GOT3 (cell line): ENCODE measurements at places on chromosomes 3 and 15.

GRCh38 chr3:144051211-144051610 is 79.6 kb downstream of the DIPK2A start:
- no peak for DNase-seq

- DNase-seq, result no peak
These were observed 35.9 kb downstream of the CFAP91 start for GRCh38 chr3:119738741-119739140.

- no peak for DNase-seq
These were observed 267 bp upstream of the CFAP92 start for GRCh38 chr3:128994173-128994512.

DNA sequence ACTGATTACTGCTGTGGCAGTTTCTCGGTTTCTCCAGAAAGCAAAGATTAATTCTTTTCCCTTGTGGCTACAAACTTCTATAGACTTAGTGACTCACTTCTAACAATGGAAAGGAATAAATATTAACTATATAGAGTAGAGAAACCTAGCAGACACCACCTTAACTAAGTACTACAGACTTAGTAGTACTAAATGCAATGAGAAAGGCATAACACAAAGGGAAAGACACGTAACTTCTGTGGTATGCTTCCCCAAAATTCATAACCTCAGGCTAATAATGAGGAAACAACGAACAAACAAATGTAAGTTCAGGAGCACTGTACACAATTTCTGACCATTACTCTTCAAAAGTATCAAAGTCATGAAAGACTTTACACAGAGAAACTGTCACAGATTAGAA is 31.2 kb downstream of the ATG3 start:
- no peak for DNase-seq

- no peak for DNase-seq
These were observed 492.6 kb downstream of the SQOR start for GRCh38 chr15:46127361-46127874.

- DNase-seq, result no peak
These were observed 41.1 kb upstream of the TIPARP start for GRCh38 chr3:156633335-156633734.

DNA sequence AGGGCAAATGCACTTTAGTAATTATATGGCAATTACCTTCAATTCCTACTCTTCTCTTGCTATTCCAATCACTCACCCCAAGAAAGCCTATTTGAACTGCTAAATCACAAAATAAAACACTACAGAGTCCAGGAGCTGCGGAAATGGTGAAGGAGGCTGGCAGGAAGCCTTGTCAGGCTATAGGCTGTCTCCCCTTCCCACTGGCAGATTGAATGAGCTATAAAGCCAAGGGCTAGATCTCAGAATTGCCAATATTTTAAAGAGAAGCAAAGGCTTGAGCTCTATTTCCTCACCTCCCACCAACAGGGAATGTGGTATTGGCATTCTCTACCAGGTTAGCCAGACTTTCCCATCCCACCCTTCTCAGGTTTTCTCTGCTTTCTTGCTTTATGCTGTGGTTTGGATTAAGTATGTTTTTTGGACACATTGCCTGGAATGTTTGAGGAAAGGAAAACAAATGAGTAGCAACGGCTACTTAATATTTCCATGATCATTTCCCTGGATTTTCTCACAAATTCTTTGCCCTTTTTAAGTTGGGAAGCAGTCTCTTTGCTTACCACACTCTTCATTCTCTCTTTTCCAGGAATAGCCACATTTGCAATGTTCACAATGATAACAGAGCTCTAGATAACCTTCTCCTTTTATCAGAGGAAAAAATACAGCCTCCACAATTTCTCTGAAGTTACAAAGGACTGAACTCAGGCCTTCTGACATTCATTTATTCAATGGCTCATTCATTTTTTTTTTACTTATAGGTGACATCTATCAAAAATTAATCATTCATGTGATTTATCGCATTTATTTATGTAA is 1125.4 kb downstream of the ROBO1 start:
- no peak for DNase-seq

- no peak for DNase-seq
These were observed 28.7 kb downstream of the LRRK1 start for GRCh38 chr15:100947760-100948429.

- DNase-seq, result no peak
These were observed 424.7 kb downstream of the ZBBX start for GRCh38 chr3:166955201-166955939.

GRCh38 chr3:123576122-123576521 is 8.7 kb downstream of the HACD2 start:
- DNase-seq, result no peak

DNA sequence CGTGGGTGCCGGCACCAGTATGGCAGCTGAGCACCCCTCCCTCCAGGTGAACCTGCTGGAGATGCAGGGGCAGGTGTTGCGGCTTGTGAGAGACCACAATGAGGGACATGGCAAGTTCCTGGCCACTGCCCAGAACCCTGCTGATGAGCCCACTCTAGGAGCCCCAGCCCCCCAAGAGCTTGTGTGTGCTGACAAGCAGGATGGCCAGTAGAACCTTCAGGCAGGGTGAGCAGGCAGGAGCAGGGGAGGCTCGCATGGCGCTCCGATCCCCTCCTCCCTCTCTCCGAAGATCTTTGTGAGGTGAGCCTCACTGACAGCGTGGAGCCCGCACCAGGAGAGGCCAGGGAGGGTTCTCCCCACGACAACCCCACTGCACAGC is 29.8 kb downstream of the NGRN start:
- no peak for DNase-seq

- DNase-seq, result no peak
These were observed 75.7 kb upstream of the DPPA4 start for GRCh38 chr3:109413049-109413448.

DNA sequence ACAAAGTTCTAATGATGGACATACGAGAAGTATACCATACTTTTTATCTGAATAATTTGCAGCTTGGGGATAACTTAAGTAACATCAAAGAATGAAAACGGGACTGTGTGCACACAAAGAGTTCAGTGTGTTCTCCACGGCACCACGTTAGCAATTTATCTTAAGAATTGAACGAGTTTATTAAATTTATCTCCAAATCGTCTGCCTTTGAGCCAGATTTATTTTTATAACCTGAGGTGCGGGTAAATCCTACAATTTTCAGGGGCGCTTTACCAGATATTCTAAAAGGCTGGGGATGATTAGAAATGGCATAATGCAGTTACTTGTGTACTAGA is 3.5 kb downstream of the CHD2 start:
- DNase-seq, result no peak

DNA sequence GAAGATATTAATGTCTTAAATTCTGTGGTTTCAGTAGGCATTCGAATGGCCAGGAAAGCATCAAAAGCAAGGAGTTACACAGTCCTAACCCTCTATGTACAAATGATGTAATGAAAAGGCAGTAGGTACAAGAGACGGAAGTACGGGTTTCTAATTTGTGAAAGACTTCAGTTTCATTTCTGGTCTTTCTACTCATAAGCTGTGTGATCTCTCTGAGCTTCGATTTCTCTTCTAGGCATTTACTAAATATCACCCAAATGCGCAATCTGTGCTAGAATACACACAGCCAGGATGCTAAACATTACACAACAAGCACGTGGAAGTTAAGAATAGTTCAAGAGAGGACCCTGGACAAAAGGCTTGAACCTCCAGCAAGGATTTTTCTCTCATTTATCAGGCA is 17.9 kb upstream of the STIMATE start:
- no peak for DNase-seq

- no peak for DNase-seq
These were observed 5.3 kb upstream of the NRROS start for GRCh38 chr3:196634224-196634623.

- no peak for DNase-seq
These were observed 238.2 kb downstream of the TUSC7 start for GRCh38 chr3:116947809-116948208.

GRCh38 chr3:153866901-153867300 is 254.3 kb upstream of the ARHGEF26 start:
- no peak for DNase-seq

GRCh38 chr3:140832883-140833282 is 108.8 kb upstream of the SLC25A36 start:
- no peak for DNase-seq

GRCh38 chr3:11716573-11717290 is 73.0 kb upstream of the VGLL4 start:
- DNase-seq, result no peak

- DNase-seq, result peak; percentile 16
These were observed 333.0 kb upstream of the SEMA6D start for GRCh38 chr15:47384341-47384740.
